Activated T-cell treated with anti-CD3 and anti-CD28 coated beads for 48 hours (primary cell): ENCODE measurements at places on chromosomes 16 and 17.

- no peak for DNase-seq
Observed at GRCh38 chr16:19876501-19877059, 8.1 kb downstream of the GPRC5B start.

GRCh38 chr16:15946257-15947044 lies 3.0 kb upstream of the ABCC1 start:
- DNase-seq: no peak

DNA sequence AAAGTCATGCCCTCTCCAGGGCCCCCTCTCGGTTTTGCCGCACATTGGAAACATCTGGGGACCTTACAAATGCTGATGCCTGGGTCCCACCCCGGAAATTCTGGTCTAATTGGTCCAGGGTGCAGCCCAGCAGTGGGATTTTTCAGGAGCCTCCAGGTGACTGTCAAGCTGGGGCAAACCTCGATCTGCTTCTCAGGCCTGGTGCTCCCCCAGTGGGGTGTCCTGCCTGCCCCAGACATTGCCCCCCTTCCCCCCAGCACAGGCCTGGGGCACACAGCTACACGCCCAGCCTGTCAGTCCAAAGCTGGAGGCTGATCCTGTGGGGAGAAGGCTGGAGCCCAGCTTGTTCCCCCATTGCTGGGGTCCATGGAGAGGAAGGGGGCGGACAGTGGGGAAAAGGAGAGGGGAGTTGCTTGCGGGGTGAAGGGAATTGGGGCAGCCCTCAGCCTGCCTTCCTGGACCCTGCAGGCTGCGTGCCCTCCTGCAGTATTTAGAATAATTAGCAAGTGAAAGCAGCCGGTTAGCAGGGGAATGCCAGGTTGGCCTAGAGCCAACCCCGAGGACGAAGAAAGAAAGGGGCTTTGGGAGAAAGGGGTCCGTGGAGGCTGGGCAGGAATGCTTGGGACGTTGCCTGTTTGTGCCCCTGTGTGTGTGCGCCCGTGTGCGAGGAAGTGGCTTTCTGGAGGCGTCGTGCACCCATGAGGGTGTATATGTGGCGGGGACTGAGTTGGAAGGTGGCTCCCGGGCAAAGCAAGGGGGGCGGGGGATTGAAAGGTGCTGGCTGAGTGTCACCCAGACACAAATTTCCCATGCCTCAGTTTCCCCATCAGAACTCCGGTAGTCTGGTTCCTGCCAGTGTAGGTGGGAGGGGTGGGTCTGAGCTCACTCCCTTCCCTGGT lies 5.9 kb downstream of the FOXJ1 start:
- no peak for DNase-seq

DNA sequence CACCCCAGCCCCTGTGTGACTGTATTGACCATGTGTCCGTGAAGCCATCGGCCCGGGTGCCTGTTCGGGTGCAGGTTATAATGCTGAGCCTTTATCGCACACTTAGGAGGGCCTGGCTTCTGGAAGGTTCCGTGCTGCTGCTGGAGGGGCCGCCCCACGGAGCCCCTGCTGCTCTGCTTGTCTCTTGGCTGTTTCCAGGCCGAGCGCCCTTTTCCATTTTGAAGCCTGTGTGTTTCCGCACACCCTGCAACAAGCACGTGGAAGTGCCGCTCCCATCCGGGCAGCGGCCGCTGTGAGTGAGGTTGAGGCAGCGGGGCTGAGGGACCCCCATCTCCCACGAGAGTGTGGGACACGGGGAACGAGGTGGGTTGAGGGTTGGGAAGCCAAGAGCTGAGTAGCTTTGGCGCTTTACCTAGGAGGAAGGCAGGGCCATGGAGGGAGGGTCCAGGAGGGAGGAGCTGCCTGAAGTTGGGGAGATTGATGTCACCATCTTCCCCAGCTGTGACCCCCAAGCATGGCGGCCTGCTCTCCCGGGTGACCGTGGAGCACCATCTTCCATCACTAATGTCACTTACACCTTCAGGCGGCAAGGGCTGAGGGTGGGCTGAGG lies 200.1 kb upstream of the GSE1 start:
- no peak for DNase-seq

DNA sequence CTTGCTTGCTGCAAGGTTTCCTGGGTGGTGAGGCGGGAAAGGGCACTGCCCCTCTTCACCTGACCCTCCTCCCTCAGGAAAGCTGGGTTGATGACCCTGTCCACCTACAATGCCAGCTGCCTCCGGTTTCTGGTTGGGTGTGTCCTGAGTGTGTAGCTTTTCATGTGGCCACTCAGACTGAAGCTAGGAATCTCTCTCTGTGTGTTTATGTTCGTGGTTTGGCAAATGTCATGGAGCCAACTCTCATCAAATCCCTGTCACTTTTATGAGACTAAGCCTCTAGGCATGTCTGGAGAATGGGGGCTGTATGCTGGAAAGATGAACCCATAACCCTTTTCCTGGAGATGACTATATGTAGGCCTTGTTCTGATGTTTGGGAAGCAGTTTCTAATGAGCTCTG lies 17.1 kb downstream of the PLEKHG4 start:
- no peak for DNase-seq

DNA sequence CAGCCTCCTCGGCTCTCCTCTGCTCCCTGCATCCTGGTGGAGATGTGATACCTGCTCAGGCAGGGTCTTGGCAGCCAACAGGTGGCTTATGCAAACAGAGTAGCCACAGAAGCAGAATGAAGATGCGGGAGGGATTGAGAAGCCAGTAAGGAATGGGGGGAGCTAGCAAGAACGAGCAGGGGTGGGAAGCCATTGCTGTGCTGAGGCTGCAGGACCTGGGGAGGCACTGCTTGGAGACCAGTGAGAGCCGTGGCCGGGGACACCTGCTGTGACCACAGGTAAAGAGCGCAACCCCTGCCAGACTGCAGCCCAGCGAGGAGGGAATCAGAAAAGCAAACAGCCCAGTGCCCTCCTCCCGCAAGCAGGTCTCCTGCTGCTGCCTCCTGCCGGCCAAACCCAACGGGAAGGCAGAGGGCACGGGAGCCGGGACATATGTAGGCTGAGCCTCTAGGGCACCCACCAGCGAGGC lies 14.7 kb downstream of the AIPL1 start:
- peak; percentile 14 for DNase-seq

DNA sequence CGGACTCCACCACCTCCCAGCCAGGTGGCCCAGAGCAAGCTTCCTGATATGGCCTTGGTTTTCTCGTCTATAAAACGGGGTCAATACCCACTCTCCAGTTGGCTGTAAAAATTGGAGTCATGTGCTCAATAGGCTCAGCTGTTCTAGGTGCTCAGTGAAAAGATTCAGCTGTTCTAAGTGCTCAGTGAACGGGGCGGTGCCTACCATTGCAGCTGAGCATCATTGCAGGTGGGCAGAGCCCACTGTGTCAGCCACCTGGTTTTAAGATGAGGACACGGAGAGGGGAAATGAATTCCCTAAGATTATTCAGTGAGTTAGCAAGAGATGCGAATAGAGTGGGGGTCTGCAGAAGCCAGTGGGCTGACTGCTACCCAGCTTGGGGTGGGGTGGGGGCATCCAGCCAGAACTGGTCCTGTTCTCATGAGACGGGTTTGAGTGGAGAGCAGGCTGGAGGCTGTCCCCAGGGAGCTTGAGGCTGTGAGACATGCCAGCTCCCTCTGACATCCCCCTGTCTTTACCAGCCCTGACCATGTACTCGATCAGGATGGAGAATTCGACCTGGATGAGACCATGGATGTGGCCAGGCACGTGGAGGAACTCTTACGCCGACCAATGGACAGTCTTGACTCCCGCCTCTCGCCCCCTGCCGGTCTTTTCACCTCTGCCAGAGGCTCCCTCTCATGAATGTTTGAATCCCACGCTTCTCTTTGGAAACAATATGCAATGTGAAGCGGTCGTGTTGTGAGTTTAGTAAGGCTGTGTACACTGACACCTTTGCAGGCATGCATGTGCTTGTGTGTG lies 21.9 kb downstream of the STAT5A start:
- no peak for DNase-seq

- no peak for DNase-seq
Observed at GRCh38 chr17:8479431-8479947, 43.8 kb downstream of the NDEL1 start.

- no peak for DNase-seq
Observed at GRCh38 chr17:48215583-48216139, 108.1 kb downstream of the SNX11 start.

GRCh38 chr16:66553223-66553622 lies 847 bp downstream of the CKLF start:
- no peak for DNase-seq

DNA sequence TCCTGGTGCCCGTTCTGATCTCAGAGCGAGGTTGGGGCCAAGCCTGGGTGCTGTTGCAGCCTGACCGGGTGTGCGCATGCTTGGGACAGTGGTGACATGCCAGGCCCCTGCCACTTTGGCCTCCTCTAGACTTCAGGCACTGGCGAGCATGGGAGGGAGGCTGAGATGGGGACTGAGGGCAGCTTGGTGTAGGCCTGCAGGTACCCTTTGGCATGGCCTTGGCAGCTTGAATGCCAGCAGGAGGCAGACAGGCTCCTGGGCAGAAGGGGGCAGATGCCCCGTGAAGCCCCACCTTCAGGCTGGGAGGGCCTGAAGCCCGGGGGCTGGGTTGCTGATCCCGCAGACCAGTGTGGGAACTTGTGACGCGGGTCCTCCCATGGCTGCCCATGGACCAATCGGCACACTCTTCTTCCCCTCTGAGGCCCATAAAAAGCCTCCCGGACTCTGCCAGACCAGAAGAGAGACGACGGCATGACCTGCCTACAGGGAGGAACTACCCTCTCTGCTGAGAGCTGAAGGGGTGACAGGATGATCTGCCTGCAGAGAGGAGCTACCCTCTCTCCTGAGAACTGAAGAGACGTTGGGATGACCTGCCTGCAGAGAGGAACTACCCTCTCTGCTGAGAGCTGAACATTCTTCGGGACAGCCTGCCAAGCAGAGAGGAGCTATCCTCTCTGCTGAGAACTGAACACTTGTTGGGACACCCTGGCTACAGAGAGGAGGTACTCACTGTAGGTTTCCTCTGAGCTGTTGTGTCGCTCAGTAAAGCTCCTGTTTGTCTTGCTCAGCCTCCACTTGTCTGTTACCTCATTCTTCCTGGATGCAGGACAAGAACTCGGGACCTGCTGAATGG lies 17.5 kb downstream of the RHOT1 start:
- DNase-seq: no peak

DNA sequence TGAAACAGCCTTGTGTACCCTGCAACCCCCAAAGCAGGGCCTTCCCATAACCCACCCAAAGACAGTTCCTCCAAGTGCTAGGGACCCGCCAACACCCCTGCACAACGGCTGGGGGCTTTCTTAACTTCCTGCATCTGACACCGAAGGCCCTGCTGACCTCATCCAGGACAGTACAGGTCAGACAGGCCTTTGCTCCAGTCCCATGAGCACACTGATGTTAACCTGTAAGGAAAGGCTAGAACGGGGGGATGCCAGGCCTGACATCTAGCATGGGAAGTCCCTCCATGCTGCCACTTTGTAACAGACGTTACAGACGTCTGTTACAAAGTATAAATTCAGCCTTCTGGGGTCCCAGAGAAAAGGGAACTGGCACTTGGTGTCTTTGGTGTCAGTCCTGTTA lies 369.1 kb downstream of the CPPED1 start:
- no peak for DNase-seq

GRCh38 chr17:67837965-67838364 lies 12.7 kb downstream of the BPTF start:
- DNase-seq: no peak

GRCh38 chr16:79158337-79158736 lies 442.2 kb downstream of the MAF start:
- no peak for DNase-seq

DNA sequence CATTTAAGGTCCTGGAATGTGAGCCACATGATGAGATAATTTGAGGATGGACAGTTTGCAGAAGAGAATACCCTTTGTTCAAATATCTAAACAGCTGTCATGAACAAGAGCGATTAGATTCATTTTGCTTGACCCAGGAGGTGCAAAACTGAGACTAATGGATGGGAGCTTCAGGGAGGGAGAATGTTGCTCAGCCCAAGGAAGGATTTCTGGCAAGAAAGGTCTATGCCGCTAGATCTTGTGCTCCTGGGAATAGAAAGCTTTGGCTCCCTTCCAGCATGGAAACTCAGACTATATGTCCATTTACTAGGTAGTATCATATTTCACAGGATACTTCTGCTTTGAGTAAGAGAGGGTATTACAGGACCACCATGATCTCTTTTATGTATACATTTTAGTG lies 14.8 kb upstream of the CDH11 start:
- DNase-seq: no peak

- no peak for DNase-seq
Observed at GRCh38 chr16:50027829-50028228, 2.8 kb downstream of the CNEP1R1 start.

DNA sequence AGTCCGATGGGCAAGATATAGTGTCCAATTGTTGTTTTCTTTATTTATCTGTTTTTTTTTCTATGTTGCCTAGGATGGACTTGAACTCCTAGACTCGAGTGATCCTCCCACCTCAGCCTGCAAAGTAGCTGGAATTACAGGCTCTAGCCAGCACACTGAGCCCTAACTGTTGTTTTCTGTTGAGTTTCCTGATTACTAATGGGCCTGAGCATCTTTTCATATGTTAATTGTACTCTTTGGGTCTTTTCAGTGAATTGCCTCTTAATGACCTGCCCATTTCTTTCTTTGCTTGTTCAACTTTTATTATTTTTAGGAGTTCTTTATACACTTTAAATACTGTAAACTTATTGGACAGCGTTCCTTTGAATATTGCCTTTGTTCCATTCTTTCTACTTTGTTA lies 213.0 kb downstream of the HS3ST3B1 start:
- DNase-seq: no peak

GRCh38 chr17:47806913-47807255 lies 14.7 kb downstream of the OSBPL7 start:
- no peak for DNase-seq

- DNase-seq: no peak
Observed at GRCh38 chr17:8552577-8553320, 77.8 kb downstream of the MYH10 start.

GRCh38 chr17:67467500-67468455 lies 90.7 kb downstream of the PITPNC1 start:
- no peak for DNase-seq

- DNase-seq: peak; percentile 21
Observed at GRCh38 chr17:7034955-7035590, 742 bp upstream of the SLC16A13 start.

- DNase-seq: no peak
Observed at GRCh38 chr16:30439720-30440348, 5.8 kb downstream of the SEPHS2 start.

- DNase-seq: no peak
Observed at GRCh38 chr16:80151722-80152111, 389.1 kb upstream of the DYNLRB2 start.

- DNase-seq: no peak
Observed at GRCh38 chr17:56781906-56782305, 51.8 kb downstream of the C17orf67 start.

GRCh38 chr17:28946239-28946638 lies 5.1 kb downstream of the PHF12 start:
- DNase-seq: no peak

- no peak for DNase-seq
Observed at GRCh38 chr16:84552135-84552534, 47.7 kb upstream of the MEAK7 start.

- DNase-seq: no peak
Observed at GRCh38 chr16:10297341-10298006, 88.4 kb upstream of the ATF7IP2 start.
